ENCODE measurements at places on chromosomes 5 and 9. TPM values are rescaled to one million over a fixed set of nuclear protein-coding genes. Genes with fewer than 3 reads are reported as not detected.
A peak's percentile ranks its signal among the peaks of the same experiment; 100 is the strongest.

GRCh38 chr9:4160249-4160648, 139.6 kb downstream of the GLIS3 start:
- DNase-seq: no peak

DNA sequence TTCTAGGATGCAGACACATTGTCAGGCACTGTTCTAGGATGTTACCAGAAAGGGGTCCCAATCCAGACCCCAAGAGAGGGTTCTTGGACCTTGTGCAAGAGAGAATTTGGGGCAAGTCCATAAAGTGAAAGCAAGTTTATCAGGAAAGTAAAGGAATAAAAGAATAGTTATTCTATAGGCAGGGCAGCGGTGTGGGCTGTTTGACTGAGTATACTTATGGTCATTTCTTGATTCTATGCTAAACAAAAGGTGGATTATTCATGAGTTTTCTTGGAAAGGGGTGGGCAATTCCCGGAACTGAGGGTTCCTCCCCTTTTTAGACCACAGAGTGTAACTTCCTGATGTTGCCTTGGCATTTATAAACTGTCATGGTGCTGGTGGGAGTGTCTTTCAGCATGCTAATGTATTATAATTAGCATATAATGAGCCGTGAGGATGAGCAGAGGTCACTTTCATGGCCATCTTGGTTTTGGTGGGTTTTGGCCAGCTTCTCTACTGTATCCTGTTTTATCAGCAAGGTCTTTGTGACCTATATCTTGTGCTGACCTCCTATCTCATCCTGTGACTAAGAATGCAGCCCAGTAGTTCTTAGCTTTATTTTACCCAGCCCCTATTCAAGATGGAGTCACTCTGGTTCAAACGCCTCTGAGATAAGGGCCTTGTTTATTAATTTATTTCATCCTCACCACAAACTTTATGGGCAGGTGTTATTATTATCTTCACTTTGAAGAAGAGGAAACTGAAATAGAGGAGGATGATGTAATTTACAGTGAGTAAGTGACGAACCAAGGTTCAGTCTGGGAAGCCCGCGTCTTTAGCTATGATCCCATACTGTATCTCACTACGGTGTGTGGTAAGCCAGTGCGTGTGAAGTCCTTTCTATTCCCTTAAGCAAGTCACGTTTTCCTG, 186.0 kb upstream of the KLF4 start:
- DNase-seq: no peak

BHMT2 gene
- 2.8 TPM for polyA plus RNA-seq

DNA sequence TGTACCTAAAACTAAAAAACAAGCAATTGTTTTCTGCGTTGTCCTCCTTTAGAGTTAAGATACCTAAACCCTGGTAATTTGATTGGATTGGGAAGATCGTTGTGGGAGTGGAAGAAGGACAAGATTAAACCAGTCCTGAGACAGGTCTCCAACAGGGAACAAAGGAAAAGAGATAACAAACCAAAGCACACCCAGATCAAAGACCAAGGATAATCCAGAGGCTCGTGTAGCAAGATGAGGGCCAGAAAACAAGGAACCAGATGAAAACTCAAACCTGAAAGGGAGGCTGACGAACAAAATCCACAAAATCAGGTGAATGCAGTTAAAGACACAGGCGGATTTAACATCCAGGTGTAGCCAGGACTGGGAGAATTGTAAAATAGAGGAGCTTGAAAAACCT, 618.1 kb downstream of the SLCO4C1 start:
- peak; percentile 3 for DNase-seq

CDKN2B-AS1 gene
- 1.7 TPM for polyA plus RNA-seq

GRCh38 chr5:78968781-78969180, 16.3 kb downstream of the ARSB start:
- DNase-seq: no peak

- DNase-seq: no peak
Observed at GRCh38 chr9:127166651-127167524, 44.5 kb upstream of the ANGPTL2 start.

DNA sequence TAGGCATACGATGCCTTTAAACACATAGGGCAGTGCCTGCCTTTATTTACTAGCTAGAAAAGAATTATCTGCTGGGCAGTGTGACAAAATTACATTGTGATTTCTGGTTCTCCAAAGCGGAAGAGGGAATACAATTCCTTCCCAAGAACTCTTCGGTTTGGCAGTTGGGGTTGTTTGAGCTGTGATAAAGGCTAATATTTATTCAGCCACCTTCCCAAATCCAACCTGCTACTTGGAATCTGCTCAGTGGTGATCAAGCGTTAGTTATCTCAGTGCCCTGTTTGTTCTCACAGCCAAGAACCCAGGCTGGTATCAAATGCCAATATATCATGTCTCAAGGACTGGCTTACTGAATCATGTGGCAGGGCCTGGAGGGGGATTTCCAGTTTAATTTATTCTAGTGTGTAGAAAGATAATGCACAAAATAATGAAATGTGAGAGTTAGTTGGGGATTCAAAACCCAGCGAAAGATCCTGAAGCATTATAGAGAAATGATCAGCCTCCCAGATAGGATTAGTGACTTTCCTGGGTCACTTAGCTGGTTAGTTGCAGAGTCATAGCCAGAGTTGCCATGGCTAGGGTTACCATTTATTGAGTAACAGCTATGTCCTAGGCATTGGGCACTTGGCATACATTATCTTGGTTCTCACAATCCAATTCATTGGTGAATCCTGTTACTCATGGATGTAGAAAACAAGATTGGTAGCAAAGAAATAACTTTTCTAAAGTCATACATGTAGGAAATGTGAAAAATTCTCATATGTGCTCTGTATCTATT, 457.0 kb upstream of the KLF4 start:
- no peak for DNase-seq

DNA sequence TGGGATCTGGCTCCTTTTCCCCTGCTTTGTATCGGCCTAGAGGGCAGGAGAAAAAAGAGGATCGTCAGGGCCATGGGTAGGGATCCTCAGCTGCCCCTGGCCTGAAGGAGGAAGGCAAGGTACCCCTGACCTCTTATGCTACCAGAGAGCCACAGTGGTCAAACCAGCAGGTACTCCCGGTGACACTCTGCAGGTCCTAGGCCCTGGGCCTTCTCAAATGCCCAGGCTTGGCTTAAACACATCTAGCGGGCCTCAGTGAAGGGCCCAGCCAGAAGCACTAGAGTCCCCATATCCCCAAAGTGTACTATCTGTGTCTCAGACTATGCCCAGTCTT, 3.5 kb downstream of the IRF1 start:
- DNase-seq: no peak

DMGDH gene
- polyA plus RNA-seq: 1.3 TPM

TAF11L12 gene
- not detected for polyA plus RNA-seq

ASS1 gene
- 704 TPM for polyA plus RNA-seq

- no peak for DNase-seq
Observed at GRCh38 chr5:123450114-123450513, 26.9 kb upstream of the CEP120 start.

DNA sequence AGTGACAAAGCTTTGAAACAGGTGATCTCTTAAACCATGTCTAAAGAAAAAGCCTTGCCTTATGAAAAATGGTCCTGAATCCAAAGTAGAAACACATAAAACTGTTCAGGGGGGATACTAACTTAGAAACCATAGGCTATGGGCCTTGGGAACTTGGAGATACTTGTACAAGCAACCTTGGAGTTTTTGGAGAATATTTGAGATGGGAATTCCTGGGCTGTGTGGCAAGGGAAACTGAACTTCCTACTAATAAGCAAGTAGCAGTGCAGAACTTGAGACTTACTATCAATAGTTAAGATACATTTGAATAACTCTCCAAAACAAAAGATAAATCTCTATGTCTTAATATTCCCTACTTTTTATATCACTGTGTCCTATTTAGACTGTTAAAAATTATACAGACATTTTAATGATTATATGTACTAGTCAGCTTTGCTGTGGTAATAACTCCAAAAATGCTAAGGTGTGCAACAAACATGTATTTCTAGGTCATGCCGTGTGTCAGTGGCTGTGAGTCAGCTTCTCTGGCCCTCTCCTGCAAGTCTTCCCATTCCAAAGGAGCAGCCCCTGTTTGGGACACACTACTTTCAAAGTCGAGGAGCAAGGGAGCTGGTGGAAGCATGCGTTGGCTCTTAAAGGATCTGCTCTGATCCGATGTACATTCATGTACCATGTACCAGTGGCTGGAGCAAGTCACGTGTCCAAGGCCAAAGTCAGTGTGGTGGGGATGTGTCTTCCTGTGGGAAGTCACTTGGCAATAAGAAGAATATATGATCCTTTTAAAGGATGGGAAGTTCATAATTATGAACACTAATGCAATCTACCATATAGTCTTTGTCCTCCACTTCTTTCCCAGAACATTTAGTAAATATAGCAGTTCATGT, 39.6 kb downstream of the SNX30 start:
- DNase-seq: no peak

ECM2 gene
- 9.8 TPM for polyA plus RNA-seq

PTPDC1 gene
- 7.4 TPM for polyA plus RNA-seq

- DNase-seq: peak; percentile 5
Observed at GRCh38 chr9:78261403-78262001, 25.6 kb downstream of the CEP78 start.

DNA sequence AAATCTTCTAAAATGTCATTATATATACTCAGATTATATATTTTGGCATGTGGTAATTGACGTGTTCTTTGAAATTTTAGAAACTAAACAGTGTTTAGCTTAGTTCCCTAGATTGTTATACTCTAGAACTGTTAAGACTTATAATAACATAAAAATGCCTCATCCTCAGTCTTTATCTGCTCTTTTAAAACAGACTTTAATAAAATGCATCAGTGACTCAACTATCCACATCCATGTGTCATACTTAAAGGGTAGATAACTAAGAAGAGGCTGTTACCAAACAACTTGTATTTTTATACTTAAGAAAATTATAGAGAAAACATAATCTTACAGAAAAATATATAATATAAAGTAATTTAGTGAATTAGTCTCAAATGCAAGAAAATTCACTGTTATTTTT, 15.2 kb downstream of the NFIL3 start:
- no peak for DNase-seq

DNA sequence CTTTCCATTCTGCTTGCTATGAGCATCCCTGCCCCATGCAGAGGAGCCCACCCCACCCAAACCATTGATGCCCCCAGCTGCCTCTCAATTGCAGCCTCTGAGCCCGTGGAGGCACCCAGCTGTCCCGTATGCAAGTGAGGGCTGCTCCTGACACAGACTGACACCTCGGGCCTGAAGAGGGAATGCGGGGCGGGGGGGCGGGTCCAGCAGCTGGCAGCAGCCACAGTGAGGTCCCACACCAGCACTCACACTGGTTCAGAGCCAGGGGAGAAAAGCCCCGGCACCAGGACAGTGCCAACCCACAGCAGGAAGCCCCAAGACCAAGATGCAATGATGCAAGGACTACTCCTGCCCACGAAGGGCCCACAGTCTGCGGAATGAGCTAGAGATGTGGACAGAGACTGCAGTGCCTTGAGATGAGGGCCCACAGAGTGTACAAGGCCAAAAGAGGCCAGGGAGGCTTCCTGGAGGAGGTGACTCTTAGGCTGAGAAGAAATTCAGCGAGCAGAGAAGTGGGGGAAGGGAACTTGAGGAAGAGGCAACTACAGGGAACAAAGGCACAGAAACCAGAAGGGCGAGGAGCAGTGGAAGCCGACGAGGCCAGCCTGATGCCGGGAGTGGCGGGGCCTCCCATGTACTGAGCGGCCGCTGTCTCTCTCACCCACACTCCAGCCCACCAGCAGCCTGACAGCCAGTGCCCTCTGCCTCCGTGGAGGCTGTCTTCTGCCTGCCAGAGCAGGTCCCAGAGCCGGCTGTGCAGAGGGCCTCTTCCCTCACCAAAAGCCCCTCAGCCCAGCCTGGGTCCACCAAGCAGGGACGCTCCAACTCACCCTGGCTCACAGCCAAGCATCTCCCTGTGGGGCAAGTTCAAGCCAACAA, 9.2 kb downstream of the EEIG1 start:
- no peak for DNase-seq

DNA sequence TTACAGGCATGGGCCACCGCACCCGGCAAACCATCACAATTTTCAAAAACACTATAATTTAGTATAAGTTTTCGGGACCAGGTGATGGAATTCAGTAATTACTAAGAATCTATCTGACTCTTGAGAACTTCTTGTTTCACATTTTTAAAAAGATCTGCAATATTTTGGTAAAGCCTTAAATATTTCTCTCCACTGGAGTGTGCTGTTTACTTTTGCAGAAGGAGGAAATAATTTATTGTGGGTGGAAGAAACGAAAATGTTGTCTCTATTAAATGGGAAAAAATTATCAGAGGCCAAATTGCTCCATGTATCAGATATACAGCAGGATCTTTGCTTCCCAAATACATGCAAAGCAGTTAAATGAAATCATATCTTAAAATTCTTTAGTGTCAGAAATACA, 566.8 kb upstream of the CYLC2 start:
- DNase-seq: no peak

DNA sequence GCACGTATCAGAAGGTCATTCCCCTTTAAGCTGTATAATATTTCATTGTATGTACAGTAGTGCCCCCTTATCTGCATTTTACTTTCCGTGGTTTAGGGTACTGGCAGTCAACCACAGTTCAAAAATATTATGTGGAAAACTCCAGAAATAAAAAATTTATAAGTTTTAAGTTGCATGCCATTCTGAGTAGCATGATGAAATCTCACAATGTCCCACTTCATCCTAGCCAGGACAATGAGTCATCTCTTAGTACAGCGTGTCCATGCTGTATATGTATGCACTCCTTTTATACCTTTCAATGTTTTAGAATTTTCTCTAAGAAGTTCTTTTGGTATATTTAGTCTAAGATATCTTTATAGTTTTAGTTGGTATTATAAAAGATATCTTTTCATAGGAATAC, 115.0 kb upstream of the HAND1 start:
- DNase-seq: no peak

GRCh38 chr5:394671-395155, 48.3 kb upstream of the EXOC3 start:
- no peak for DNase-seq

DNA sequence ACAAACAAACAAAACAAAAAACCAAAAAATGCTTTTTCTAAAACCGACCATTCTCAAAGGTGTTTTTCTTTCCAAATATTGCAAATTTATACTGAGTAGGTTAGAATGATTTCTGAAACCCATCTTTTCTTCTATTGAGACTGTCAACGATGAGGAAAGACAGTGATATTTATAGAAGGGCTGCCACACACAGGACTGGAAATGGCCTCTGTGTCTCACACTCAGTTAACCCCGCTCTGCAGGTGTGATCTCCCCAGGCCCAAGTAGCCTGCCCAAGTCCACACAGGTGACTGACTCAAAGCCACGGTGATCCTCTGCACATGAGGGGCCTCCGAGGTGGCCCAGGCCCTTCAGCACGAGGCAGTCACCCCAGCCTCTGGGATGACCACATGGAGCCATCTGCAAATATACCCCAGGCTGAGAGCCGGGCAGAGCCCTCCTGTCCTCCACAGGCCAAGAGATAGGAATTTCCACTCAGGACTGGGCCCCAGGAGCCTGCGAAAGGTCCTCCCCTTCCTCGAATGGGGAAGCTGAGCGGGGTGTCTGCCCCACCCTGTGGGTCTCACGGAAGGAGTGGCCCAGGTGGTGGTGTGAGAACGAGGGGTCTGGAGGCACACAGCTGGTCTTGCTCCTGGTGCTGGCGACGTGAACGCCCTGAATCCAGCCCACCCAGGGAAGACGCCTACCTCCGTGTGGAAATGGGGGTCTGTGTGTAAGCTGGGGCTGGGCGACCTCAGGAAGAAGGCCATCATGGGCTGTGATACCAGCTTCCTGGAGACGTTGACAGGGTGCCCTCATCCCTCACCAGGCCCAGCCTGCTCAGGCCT, 53.0 kb upstream of the PHYKPL start:
- no peak for DNase-seq

CACNA1B gene
- 1.8 TPM for polyA plus RNA-seq

EPB41L4A gene
- 2.2 TPM for polyA plus RNA-seq

GRCh38 chr5:68088302-68088701, 127.3 kb upstream of the PIK3R1 start:
- no peak for DNase-seq

GRCh38 chr5:59008816-59009473, 426.1 kb downstream of the RAB3C start:
- no peak for DNase-seq

All from large intestine (tissue), 12 donors.